Stimulated activated CD4-positive, alpha-beta T cell treated with anti-CD3 and anti-CD28 coated beads, Interleukin-15, amount 100 ng/mL, for 48 hours (primary cell): ENCODE measurements at places on chromosomes 5 and 9.

- DNase-seq, result no peak
Observed at GRCh38 chr5:1161833-1162229, 39.6 kb upstream of the SLC6A19 start.

GRCh38 chr5:35755966-35756365 lies 100.7 kb upstream of the IL7R start:
- DNase-seq, result no peak

GRCh38 chr9:14906000-14906399 lies 4.2 kb downstream of the FREM1 start:
- no peak for DNase-seq

GRCh38 chr5:160285316-160285715 lies 27.0 kb downstream of the CCNJL start:
- no peak for DNase-seq

DNA sequence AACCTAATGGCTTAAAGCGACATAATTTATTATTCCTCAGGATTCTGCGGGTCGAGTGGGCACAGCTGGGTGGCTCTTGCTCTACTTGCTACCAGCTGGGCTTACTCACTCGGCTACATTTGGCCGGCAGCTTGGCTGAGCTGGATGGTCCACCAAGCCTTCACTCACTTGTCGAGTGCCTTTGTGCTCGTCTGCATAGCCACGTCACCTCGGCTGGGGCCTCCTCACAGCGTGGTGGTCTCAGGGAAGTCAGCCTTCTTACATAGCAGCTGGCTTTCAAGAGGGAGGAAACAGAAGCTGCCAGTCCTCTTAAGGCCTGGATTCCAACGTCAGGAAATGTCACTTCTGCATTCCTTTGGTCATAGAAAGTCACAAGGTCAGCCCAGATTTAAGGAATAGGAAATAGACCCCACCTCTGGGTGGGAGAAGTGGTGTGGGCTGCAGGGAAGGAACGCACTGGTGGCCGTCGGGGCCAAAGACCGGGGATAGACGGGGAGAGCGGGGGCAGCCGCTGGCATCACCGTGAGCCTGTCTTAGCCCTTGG lies 75.1 kb upstream of the RUFY1 start:
- DNase-seq, result no peak

DNA sequence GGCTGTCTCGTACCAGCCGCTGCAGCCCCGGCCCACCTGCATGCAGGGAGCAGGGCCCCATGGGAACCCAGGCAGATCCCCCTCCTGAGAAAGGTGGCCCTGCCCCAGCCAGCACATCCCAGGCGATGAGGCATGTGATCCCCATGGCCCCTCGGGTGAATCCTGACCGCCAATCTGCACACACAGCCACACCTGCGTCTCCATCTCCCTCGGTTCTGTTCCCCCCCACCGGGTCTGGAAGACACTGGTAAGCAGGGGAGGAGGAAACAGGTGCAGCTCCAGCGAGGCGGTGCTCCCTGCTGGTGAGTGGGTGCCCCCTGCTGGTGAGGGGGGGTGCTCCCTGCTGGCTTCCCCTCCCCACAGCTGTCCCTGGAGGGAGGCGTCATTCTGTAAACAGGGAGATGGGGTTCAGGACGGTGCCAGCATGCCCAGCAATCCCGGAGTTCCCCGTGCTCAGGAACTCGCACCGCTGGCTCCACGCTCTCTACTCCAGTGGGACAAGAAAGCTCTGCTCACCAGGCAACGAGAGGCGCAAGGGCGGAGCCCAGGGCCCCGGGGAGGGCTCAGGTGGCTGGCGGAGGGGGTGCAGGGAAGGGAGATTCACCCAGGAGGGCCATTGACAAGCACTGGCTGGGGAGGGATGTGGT lies 28.4 kb upstream of the SLC12A7 start:
- peak; percentile 71 for DNase-seq

GRCh38 chr5:160044967-160045366 lies 36.0 kb downstream of the TTC1 start:
- DNase-seq, result no peak

GRCh38 chr5:56558131-56558745 lies 257.1 kb upstream of the MAP3K1 start:
- DNase-seq, result no peak

- no peak for DNase-seq
Observed at GRCh38 chr5:22277006-22277405, 576.1 kb downstream of the CDH12 start.

- no peak for DNase-seq
Observed at GRCh38 chr5:173719731-173720082, 103.3 kb upstream of the BOD1 start.

- DNase-seq, result no peak
Observed at GRCh38 chr5:14135621-14136020, 7.5 kb upstream of the TRIO start.

DNA sequence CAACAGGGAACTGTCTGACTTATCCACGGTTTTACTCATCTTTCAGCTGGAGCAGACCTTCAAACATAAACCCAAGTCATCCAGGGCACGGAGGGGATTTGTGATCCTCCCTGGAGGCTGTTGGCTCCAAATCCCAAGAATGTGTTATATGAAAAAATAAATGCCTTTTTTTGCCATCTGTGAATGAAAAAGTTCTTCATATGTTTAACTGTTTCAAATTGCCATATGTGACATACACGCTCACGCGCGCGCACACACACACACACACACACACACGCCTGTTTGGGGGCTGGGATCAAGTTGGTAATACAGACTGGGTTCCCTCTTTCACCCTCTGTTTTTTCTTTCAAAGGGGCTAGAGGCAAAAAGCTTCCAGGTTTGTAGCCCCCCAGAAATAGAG lies 164.4 kb upstream of the EFNA5 start:
- no peak for DNase-seq

- no peak for DNase-seq
Observed at GRCh38 chr5:120155873-120156272, 308.2 kb upstream of the PRR16 start.

- no peak for DNase-seq
Observed at GRCh38 chr5:37740331-37741066, 99.3 kb downstream of the GDNF start.

- no peak for DNase-seq
Observed at GRCh38 chr5:173881811-173882575, 6.2 kb upstream of the CPEB4 start.

GRCh38 chr5:82909771-82910170 lies 167.4 kb downstream of the TMEM167A start:
- DNase-seq, result no peak

- DNase-seq, result no peak
Observed at GRCh38 chr5:78693339-78693738, 44.8 kb upstream of the LHFPL2 start.

- no peak for DNase-seq
Observed at GRCh38 chr9:82419696-82420486, 431.3 kb downstream of the SPATA31D1 start.

DNA sequence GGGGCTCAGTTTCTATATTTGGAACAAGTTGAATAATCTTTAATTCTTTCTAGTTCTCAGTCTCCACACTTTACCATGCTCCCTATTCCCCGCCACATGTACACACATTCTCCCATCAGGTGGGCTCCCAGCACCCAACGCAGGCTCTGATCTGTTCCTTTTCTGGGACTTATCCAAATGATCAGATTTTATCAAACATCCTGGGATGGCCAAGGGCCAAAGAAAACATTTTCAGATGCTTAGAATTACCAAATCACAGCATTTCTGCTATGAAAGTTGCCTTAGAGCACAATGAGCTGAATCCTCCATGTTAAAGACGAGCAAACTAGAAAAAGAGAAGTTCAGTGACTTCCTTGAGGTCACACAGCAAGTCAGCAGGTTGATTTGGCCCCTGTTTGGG lies 153.4 kb downstream of the SEC61B start:
- DNase-seq, result no peak

DNA sequence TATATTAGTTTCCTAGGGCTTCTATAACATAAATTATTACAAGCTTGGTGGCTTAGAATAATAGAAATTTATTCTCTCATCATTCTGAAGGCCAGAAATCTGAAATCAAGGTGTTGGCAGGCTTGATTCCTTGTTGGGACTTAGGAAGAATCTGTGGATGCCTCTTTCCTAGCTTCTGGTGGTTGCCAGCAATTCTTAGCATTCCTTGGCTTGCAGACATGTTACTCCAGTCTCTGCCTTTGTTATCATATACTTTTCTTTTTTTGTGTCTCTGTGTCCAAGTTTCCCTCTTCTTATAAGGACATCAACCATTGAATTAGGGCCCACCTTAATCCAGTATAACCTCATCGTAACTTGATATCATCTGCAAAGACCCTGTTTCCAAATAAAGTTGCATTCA lies 31.4 kb downstream of the CTNNA1 start:
- no peak for DNase-seq

- no peak for DNase-seq
Observed at GRCh38 chr9:95085861-95086563, 231.5 kb downstream of the FANCC start.

GRCh38 chr5:15607076-15607475 lies 107.1 kb downstream of the FBXL7 start:
- DNase-seq, result no peak

- DNase-seq, result no peak
Observed at GRCh38 chr5:124519396-124519795, 227.0 kb downstream of the ZNF608 start.

GRCh38 chr5:168693297-168693696 lies 114.1 kb upstream of the PANK3 start:
- DNase-seq, result no peak

DNA sequence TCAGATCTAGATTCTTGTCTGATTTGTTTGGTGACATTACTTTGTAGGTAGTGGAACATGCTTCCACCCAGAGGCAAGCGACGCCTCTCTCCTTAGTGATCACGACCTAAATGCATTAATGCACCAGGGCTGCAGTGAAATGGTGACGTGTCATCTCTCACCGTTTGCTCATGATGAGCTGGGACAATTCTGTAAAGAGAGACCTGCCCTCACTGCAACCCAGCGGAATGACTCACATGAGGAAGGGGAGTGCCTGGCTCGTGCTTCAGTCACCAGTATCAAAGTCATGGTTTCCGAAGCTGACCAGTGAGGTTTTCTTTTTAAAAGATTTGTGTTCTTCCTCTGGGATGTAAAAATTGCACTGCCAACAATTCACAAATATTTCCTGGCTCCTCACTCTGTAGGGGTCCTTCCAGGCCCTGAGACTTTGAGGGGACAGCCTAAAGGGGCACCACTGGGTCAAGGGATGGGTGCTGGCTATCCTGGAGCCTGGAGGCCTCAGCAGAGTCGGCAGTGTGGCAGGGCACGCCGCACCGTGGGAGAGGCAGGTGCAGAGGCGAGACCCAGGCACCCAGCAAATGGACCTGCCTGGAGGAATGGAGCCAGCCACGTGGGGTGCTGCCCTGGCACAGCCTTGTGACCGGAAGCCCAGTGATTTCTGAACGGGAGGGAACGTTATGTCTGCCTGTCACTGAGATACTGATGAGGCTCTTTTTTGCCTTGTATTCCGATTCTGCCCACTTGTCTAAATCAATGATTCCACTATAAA lies 17.3 kb downstream of the QSOX2 start:
- no peak for DNase-seq

DNA sequence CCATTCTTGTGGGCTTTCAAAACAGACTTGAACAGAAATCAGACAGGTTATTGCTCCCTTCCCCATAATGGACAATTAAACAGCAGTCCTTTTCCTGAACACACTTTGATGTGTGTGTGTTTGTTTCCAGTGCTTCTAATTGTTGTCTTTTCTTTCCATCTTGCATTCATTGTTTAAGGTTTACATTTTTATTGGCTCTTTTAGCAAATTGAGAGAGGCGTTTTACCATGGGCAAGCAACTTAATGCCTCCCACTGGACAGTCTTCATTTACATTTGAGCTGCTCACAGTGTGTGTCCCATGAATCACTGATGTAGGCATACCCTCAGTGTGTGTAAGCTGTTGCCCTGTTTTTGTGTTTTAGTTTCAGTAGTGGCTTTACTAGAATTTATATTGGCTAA lies 25.0 kb downstream of the WDR36 start:
- DNase-seq, result no peak

DNA sequence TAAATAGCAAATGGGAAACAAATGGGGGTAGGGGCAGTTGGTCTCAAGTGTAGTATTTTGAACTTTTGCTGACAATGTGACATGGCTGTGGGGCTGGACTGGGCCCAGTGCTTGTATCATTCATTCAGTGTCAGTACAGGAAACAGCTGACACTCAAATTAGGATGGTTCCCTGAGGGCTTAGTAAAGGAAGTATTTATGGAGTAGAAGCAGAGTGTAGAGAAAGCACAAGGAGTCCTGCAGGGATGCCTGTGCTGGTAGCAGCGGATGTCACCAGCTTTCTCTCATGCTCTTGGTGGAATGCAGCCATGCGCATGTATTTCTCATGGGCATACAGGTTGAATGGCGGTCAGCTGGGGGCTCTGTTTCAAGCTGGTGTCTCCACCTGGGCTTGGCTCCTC lies 72.9 kb upstream of the SLC44A1 start:
- DNase-seq, result no peak

DNA sequence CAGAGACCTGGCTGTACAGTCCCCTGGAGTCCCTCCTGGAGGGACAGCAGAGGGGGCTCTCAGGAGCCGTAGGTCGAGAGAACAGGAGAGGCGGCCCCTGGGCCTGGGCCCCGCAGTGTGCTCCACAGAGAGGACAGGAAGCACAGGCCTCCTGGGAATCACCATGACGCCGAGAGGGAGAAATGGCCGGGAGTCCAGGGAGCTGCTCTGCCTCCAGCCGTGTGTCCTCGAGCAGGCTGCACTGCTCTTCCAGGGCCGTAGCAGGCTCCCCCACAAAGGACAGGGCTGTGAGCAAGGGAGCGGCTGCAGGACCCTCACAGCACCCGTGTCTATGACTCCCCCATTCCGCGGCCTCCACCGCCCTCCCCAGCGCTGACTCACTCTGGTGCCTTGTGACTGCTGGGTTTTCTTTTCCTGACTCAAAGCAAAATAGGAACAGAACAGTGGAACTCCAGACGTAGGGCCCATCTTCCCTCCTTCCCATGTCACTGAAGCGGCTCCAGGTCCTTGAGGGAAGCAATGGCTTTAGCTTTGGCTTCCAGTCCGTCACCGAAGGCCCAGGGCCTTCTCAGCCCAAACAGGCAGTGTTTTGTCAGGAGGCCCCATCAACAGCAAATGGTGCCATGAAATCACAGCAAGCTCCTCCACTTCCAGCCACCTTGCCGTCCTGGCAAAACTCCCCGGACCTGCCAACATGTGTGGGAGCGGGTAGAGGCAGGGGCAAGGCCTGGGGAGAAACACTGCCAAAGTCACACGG lies 114.2 kb downstream of the LHFPL2 start:
- no peak for DNase-seq

GRCh38 chr9:6889868-6890267 lies 132.1 kb downstream of the KDM4C start:
- no peak for DNase-seq

DNA sequence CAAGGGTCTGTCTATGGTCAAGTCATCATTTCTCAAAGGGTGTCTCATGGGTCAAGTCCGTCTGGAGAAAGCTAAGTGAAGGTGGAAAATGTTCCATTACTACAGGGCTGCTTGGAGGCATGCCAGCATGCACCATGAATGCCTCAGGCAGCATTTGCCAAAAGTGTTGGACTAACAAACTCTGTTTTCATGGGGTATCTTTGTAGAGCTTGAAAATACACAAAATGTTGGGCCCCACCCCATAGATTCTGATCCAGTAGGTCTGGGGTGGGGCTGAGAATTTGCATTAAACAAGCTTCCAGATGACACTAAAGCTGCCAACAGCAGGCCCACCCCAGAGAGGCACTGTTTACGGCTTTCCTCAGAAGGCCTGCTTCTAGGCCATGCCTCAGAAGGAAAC lies 75.0 kb upstream of the FRRS1L start:
- DNase-seq, result no peak
